GM12891 (cell line): ENCODE measurements at places on chromosomes 4 and X.

DNA sequence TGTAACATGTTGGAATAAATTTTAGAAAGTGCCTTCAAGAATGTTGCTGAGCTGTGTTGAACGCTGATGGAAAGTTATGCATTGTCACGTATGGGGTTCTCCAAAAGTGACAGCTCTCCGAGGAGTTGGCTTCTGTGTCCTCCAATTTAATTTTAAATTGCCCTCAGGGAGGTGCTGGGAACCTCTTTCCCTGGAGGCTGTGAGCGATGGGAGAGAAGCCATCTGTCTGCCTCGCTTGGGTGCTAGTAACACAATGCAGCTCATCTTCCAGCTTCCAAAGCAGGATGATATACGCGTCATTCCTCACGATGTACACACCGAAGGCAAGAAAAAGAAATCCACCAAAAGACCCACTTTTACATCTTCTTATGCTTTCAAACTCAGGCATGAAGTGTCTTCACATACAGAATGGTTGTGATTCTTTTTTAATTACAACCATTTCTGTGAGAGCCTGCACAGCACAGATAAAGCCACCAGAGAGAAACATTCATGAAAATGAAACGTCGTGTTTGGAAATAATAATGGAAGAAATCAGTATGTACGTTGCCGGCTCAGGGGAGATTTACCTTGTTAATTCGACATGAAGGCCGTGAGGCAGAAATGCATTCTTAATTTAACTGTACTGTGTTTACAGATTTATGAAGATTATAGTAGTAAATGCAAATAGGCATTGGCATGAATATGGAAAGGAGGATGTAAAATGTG, 218.9 kb downstream of the ASMT start:
- DNase-seq, result no peak

DNA sequence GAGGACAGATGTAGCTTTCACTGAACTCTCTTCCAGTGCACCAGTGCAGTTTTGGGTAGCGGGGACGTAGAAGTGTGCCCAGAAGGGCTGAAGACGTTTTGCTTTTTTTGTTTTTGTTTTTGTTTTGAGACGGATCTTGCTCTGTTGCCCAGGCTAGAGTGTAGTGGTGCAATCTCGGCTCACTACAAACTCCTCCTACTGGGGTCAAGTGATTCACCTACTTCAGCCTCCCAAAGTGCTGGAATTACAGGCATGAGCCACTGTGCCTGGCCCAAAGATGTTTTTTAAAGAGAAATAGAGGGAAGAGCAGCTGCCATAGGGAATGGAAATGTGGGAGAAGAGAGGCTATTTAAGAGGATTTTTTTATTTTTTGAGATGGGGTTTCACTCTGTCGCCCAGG, 74.4 kb upstream of the ACSL1 start:
- DNase-seq, result no peak

- DNase-seq, result no peak
Measured at GRCh38 chr4:98394134-98394533, 132.9 kb downstream of the RAP1GDS1 start.

GRCh38 chr4:76515975-76516843, 81.2 kb downstream of the SHROOM3 start:
- DNase-seq, result peak; percentile 8

DNA sequence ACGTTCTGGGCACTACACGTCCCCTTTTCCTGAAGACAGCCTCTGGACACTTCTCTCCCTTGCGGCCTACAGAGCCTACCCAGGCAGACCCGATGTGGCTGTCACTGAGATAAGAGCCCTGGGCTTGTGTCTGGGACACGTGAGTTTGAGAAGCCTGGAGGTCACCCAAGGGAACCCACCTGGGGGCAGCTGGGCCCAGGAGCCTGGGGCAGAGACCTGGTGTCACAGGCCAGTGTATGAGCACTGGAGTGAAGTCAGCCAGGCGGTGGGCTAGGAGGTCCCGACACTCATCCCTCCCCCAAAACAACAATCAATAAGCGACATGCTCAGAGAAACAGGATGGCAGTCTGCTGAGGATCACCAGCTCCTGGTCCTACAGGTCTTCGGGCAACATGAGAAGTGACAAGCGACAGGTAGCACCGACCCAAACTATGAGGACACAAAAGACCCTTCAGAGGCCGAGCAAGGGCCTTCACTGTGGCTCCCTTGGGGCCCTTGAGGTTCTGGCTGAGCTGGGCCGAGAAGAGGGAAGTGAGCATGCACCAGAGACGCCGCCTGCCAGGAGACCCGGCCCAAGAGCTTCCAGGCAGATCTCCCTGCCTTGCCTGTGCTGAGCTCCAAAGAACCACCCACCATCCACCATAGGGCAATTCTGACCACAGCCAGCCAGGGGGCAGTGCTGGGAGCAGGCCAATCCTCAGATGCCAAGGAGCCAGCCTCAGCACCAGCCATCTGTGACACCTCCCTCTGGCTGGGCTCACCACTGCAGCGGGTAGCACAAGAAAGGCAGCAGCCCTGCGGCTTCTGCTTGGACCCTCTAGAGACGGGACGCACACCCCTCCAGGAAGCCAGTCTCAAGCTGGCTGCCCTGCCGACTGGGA, 11.0 kb upstream of the DUSP9 start:
- DNase-seq, result no peak

DNA sequence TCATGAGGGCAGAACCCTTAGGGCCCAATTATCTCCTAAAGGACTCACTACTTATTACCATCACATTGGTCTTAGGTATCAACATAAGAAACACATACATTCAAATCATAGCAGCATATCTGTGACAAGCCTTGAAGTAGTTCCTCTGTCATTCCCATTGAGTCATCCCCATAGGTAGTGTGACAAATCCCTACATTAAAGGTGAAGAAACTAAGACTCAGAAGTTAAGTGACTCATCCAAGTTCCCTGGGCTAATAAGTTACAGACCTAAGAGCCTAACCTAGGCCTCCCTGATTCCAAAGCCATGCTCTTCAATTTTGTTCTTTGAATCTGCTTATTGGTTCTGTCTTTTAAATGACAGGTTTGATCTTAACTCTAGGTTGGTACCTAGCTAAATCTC, 58.2 kb downstream of the CD38 start:
- no peak for DNase-seq

GRCh38 chrX:2457289-2458133, 43.3 kb downstream of the DHRSX start:
- no peak for DNase-seq

DNA sequence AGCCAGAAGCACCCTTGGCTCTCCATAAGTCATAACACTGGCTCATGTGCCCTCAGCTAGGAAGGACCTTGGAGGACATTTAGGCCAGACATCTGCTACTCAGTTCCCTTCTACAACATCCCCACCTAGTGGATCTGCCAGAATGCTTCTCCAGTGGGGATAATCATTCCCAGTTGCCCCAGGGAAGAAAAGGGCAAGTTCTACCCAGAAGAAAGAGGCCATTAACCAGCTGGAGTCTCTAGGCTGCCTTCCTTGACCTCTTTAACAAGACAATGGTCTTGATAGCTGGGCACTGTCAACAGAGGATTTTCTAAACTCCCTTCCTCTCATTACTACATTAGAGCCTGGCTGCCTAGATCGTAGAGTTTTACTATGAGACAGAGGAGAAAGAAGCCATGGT, 42.0 kb downstream of the LGI2 start:
- no peak for DNase-seq

GRCh38 chr4:52546449-52546848, 112.7 kb downstream of the USP46 start:
- no peak for DNase-seq

DNA sequence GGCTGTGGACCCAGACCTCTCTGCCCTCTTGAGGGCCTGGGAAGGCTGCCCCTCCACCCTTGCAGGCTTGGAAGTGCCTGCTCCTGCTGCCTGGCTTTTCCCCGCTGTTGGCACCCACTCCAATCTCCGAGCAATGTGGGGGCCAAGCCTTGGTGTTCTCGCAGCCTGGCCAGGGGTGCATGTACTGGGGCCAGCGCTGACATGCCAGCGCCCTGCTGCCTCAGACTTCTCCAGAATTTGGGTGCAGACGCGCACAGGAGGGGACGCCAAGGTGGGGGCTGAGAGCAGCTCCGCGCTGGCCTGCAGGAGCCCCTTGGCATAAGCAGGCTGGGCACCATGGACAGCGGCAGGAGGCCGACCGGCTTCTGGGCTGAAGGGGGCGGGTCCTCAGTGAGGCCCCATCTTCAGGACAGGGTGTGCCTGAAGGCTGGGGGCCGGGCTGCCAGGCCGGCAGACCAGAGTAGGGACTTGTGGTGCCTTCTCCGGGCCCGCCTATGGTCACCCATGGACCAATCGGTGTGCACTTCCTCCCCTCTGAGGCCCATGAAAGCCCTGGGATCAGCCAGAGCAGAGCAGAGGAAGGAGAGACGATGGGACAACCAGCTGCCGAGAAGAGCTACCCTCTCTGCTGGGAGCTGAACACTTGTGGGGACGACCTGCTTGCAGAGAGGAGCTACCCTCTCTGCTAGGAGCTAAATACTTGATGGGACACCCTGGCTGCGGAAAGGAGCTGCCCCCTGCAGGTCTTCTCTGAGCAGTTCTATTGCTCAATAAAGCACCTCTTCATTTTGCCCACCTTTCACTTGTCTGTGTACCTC, 118.3 kb downstream of the DNAAF6 start:
- DNase-seq, result peak; percentile 11

GRCh38 chr4:79225360-79225759, 100.5 kb downstream of the NAA11 start:
- no peak for DNase-seq

- no peak for DNase-seq
Measured at GRCh38 chr4:26362745-26363439, 42.1 kb downstream of the RBPJ start.
